ENCODE measurements at places on chromosomes 1 and 21.
A peak's percentile ranks its signal among the peaks of the same experiment; 100 is the strongest.

DNA sequence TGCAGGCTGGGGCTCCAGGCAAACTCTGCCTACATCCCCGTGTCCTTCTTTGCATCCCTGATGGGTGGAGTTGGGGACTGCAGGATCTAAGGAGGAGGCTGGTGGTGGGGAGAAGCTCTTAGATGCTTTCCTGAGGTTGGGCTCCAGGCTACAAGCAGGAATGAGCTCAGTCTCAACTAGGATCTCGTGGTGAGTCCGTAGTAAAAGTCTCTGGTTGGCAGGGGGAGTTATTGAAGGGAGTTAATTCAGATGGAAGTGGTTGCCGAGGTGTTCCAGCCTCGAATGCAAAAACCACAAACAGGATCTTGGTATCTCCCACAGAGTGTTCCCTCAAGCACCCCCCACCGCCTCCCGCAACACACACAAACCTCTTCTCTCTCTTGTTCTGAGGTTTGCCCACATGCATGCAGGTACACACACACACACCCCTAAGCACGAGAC is 35.0 kb downstream of the TMCC2 start:
- no peak for DNase-seq

DNA sequence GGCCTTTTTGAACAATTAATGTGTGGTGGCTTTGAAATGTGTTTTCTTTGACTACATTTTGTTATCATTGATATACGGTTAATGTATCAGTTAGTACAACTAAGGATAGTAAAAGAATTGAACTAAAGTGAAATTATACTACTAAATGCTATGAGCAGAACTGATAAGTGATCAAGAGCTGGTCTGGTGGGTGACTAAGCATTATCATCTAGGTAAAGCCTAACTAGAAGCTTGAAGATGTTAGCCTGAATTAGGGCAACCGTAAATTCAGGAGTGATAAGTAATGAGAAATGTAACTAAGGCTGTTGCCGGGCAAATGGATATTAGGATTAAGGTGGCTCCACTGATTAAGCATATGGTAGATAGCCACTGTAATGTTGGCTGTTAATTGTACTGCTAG is 16.0 kb upstream of the GCLM start:
- DNase-seq: no peak

DNA sequence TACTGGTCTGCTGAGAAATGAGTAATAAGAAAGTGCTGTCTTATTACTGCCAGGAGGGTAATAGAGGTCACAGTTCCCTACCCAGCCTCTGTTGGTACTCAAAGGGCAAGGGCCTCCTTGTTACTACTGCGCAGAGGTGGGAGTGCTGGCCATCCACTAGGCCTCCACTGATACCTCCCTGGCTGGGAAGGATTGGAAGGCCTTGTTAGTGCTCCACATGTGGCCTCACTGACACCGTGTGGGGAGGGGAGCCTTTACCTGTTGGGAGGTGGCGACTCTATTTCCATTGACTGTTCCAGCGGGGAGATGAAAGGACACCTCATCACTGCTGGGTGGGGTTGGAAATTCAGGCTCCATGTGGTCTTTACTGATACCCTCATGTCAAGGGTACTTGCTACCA is 57.8 kb upstream of the USP24 start:
- DNase-seq: no peak

DNA sequence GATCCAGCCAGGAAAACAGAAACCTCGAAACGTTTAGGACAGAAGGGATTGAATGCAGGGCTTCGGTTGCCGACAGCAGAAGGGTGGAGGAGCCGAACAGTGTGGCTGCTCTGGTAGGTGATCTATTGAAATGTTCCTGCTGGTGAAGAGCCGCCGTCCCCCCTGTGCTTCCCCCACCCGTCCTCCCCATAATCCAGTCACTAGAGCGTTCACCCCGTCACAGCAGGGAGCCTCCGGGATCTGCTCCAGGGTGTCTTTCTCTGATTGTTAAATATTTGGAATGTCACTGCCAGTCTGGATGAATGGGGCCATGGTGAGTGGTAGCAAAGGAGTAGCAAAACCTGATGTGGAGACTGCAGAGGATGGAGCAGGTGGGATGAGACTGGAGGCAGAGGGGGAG is 255.1 kb upstream of the CSF3R start:
- no peak for DNase-seq

DNA sequence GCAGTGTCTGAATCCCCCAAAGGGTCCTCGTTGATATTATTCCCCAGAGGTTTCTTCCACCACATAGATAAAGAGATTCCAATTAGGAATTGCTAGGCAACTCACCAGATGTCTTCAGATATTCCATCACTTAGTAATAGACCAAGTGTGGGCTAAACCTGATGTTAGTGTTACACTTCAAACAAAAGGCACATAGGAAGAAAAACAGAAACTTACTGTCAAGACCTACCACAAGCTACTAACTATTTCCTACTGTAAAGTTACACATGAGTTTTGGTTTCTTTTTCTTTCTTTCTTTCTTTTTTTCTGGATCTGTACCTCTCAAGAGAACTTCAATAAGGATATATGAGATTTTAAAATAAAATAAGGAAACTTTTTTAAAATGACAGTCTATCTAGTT is 879.1 kb upstream of the NEGR1 start:
- DNase-seq: no peak

GRCh38 chr1:163866564-163866963 is 544.8 kb downstream of the NUF2 start:
- DNase-seq: no peak

- DNase-seq: no peak
Measured at GRCh38 chr1:241630476-241630875, 9.7 kb downstream of the CHML start.

GRCh38 chr1:109772658-109773202 is 9.0 kb upstream of the EPS8L3 start:
- DNase-seq: no peak

DNA sequence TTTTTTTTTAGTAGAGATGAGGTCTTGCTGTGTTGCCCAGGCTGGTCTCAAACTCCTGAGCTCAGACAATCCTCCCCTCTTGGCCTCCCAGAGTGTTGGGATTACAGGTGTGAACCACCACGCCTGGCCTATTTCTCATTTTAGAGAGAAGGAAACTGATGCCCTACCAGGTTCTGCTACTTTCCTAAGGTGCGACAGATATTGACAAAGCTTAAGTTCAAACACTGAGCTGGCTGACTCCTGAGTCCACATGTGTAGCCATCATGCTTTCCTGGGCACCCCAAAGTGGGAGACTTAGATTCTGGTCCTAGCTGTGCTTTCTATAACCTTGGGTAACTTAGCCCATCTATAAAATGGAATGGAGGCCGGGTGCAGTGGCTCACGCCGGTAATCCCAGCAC is 5.1 kb upstream of the TMEM222 start:
- no peak for DNase-seq

GRCh38 chr21:10641107-10641506 is 119.7 kb downstream of the TPTE start:
- no peak for DNase-seq

- no peak for DNase-seq
Measured at GRCh38 chr21:39612233-39613040, at the start of gene B3GALT5. B3GALT5 (plus strand) TSS chr21:39612940; CDS start chr21:39660560, 47,620 bp downstream.

- DNase-seq: peak; percentile 29
Measured at GRCh38 chr1:36553591-36554322, 71.0 kb upstream of the CSF3R start.

GRCh38 chr1:32350785-32351398 is 11.4 kb downstream of the FAM229A start:
- no peak for DNase-seq

- DNase-seq: no peak
Measured at GRCh38 chr1:200433586-200433985, 23.8 kb upstream of the ZNF281 start.

DNA sequence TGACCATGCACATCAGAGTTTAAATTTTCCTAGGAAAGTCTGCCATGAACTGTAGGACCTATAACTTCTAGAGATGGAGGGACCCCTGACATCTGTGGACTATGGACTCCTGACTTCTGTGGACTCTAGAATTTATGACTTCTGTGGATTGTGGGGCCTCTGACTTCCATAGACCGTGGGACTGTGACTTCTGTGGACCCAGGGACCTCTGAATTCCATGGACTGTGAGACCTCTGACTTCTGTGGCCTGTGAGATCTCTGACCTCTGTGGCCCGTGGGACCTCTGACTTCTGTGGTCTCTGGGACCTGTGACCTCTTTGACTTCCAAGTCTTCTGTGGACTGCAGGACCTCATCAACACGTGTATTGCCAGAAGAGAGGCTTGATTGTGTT is 36.7 kb downstream of the PEX14 start:
- no peak for DNase-seq

DNA sequence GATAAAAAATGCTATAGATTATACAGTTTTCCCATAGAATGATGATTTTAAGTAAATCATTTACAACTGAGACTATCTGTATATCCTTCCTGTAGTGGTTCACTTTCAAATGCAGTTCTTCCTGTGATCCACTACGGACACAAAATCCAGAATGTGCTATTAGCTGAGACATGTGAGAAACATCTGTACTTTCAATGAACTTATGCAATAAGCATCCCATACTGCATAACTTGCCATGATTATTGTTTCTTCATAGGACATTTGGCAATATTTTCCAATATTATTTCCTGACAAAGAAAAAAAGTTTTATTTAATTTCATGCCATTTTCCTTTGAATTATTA is 83.5 kb upstream of the PRDX6 start:
- DNase-seq: no peak

DNA sequence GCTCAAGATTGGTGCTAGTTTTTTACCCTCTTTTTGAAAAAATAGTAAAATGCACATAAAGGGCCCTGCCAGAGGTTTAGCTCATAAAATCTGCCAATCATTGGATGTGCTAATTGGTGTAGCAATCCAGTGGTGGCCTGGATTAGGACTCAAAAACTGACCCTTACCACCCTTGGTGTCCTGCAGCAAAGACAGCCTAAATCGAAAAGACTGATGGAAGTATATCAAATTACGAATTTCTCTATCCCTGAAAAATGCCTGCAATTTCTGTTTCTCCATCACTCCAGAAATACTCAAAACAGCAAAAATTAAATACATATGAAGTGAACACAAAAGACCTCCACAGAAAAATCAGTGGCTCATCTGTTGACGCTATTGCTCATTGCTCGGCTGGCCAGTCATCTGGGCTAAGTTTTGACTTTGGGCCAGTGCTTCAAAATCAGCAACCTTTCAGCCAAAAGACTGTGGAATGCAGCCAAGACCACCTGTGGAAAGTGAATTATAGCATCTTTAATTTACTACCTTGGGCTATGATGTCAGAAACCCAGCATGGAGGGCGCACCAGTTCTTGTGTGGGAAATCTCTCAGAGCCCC is 30.0 kb downstream of the WLS start:
- no peak for DNase-seq

- DNase-seq: no peak
Measured at GRCh38 chr1:85118751-85119150, 70.5 kb upstream of the MCOLN3 start.

GRCh38 chr21:17793246-17794123 is 25.7 kb downstream of the C21orf91 start:
- no peak for DNase-seq

DNA sequence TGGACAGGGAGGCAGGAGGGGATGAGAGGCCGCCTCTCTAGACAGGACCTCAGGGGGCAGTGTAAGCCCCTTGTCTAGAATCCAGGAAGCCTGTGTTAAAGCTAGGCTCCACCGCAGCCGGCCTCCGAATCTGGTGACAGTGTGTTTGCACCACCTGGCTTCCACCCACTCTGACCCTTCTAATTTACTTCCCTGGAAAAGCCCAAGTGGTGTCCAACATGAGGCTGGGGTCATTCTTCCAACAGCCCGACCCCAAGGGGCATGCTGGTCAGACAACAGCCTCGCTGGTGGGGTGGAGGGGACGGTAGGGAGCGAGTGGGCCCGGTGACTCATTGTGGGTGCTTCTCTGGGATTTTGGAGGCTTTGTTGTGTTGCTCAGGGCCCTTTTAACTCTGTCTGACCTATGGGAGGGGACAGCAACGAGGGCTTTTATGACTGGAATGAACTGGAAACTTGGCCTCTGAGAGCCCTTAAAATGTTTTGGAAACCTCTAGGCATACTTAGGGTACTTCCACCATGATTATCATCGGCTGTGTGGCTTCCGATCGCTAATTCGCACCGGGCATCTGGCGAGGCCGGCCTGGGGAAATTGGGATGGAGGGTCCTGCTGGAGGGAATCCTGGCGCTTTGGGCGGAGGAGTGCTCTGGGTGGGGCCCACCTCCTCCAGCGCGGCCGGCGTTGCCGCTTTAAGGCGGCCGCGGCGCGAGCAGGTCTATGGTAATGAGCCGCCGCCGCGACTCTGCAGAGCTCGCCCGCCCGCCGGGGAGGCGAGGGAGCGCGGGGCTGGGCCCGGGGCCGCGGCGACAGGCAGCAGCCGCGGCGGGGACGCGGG is at the start of gene CELSR2:
CELSR2 (plus strand) TSS at position 743 of the 833 bp plus-strand sequence. CDS start 541 bp downstream, outside the sequence.
- peak; percentile 65 for DNase-seq

DNA sequence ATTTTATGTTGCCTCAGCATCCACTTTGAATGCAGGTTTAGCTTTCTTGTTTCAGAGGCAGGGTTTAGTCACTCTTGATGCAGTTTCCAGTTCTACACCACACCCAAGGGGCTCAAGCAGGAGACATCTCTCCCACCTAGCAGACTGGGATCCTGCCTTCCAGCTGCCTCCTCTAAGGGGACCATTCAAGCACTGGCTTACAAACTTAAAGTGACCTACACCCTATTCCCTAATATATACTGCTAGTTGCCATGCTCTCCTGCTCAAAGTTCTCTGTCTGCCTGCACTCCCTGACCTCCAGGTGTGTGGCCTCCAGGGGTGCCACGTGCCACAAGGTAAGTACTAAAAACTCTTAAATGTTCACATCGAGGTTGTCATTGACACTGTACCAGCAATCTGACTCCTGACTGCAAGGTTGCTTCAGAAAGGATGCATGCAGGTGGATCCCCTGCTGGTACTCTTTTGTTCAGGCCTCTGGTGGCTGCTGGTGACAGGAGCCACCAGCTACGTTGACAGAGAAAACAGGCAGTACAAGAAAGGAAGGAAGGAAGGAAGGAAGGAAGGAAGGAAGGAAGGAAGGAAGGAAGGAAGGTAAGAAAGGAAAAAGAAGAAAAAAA is 185.9 kb downstream of the COQ8A start:
- DNase-seq: no peak
